ENCODE measurements at places on chromosomes 3 and 15.
A peak's percentile ranks its signal among the peaks of the same experiment; 100 is the strongest.

GRCh38 chr15:88246666-88247446 lies 9.7 kb downstream of the NTRK3 start:
- DNase-seq, result peak; percentile 36

DNA sequence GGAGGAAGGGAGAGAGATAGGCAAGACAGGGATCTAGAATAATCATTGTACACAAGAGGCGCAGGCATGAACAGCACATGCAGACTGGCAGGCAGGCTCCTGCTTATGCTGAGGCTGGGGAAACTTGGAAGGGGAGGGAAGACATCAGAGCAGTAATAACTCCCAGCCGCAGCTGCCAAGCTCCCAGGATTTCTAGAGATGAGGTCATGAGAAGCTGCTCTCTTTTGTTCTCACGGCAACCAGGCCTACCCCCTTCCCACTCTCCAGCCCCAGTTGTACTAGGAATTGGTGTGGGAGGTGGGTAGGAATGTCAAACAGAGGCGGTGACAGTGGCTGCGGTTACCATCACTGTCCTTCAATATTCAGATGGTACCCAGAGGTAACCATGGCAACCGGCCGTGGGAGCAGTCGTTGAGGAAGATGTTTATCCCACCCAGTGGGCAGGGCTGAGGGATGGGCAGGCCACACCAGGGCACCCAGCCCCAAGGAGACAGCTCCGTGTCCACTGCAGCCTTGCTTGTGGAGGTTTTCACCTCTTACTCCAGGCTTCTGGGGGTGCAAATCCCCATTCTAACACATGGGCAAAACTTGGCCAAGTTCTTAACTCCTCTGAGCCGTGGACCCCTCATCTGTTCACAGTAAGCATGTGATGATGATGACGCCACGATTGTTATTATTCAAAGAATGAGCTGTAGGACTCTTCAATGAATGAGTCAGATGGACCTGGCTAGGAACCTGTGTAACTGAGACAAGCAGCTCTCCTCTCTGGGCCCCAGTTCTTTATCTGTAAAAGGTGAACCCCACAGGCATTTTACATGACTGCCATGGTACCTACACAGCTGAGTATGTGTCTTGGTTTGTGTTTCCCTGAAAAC lies 360.8 kb upstream of the PROK2 start:
- DNase-seq, result no peak

- DNase-seq, result no peak
Measured at GRCh38 chr15:39396979-39397615, 183.8 kb upstream of the THBS1 start.

DNA sequence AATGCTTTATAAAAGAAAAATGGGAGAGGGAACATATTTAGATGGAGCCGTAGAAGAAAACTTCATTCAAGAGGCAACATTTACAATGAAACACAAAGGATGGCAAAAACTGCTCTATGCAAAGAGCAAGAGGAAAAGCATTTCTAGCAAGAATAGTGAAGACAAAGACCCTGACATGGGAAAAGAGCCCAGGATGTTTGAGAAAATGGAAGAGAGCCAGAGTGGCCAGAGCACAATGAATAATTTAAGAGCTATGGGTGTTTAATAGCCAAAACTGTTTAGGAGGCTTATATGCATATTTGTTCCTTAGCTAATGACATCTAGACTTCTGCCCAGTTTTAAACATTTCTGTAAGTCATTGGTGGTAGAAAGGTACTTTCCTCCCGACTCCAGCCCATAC lies 25.4 kb upstream of the SEMA6D start:
- no peak for DNase-seq

GRCh38 chr3:103085465-103085864 lies 650.6 kb downstream of the ZPLD1 start:
- DNase-seq, result no peak

DNA sequence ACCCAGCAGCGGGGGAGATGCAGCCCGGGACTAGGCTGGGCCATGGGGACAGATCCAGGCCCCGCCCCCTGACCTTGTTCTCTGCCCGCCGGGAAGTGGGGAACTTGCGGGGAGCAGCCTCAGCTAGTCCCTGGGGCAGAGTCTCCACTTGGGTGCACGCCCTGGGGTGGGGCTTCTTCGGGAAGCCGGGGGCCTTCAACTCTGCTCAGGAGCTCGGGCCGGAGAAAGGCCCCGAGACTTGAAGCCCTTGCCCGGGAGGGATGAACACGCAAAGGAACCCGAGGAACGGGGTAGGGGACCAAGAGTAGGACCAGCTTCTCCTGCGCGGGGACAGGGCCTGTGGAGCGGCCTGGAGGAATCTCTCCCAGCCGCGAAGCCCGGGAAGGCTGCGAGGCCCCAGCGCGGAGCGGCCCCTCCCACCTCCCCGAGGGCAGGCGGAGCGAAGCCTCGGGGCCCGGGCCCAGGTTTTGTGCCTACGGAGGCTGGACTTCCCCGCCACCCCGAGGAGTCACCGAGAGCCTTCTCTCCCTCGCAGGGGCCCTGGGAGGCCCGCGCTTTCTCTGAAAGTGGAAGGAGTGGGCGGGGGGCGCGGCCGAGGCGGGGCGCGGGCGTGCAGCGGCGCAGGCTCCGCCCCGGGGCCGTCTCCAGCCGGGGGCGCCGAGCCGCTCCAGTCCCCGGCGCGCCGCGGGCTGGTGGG lies at the start of gene ITPKA:
ITPKA (plus strand) TSS at position 670 of the 697 bp plus-strand sequence. CDS start 54 bp downstream, outside the sequence.
- DNase-seq, result peak; percentile 95

DNA sequence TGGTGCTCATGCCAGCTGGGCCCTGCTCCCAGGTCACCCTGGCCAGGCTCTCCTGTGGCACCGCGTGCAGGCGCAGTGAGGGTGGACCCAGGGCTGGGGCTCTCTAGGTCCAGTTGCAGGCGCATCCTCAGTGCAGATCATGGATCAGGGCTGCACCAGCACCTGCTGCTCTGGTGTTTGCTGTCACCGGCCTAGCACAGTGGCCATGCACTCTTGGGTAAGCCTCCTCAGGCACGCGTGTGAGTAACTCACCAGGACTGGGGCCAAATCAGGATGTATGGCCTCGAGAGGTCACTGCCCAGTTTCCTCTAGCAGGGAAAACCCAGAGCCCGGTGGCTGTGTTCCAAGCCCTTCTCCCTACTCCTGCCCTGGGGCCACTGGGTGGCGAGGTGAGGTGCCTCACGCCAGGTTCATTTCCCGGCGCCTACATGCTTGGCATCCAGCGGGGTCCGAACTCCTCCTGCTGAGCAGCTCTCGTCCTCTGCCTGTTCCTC lies 45.5 kb upstream of the SLC41A3 start:
- DNase-seq, result peak; percentile 22

DNA sequence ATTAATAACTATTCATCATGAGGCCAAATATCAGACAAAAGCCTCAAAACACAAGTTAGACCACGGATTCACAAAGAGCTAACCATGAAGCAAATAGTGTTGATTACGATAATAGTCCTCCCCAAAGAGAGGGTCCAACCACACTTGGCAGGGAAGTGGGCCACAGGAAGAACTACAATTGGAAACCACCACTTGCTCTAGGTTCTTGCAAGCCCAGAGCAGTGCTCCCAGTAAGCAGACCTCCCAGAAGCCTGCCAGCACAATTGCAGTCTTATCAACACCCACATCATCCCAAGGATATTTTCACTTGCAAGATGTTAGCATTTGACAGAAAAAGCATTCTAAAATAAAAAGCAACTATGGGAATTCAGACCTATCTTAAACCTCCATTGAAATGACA lies 11.3 kb downstream of the SETD2 start:
- DNase-seq, result no peak

GRCh38 chr15:84600331-84600686 lies 500 bp upstream of the ZSCAN2 start:
- DNase-seq, result peak; percentile 92

- DNase-seq, result no peak
Measured at GRCh38 chr3:65339192-65339740, 651.5 kb upstream of the ADAMTS9 start.

DNA sequence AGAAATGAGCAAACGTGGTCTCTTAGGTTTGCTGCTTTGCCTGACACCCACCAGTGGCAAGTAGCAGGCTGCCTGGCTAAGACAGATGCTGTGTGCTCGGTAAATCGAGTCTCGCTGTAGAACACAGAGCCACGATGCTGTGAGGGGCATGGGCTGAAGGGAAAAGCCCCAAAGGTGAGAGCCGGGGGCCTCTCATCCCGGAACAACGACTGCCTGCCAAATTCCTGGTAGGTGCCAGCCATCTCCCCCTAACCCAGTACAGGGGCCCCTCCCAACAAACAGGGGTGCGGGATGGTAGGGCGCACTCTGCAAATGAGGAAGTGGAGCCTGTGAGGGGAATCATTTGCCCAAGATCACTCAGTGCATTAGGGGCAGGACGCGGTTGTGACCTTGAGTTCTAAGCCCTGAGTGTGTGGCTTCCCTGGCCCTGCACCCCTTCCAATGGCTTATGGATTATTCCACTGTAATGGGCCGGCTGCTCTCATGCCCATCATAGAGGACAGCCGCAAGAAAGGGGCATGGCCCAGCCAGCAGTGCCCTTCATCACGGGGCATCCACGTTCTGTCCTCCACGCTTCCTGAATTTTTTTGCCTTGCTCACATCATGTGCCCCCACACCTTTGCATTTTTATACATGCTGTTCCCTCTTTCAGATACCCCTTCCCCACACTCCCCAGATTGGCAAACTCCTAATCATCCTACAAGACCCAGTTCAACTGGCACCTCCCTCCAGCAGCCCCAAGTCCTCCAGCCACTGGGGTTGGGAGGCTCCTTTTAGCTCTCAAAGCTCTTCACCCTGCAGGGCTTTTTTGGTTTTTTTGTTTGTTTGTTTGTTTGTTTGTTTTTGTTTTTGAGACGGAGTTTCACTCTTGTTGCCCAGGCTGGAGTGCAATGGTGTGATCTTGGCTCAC lies 125.4 kb downstream of the NUP210 start:
- DNase-seq, result no peak

GRCh38 chr15:40048211-40048792 lies 9.3 kb upstream of the SRP14 start:
- DNase-seq, result peak; percentile 60

DNA sequence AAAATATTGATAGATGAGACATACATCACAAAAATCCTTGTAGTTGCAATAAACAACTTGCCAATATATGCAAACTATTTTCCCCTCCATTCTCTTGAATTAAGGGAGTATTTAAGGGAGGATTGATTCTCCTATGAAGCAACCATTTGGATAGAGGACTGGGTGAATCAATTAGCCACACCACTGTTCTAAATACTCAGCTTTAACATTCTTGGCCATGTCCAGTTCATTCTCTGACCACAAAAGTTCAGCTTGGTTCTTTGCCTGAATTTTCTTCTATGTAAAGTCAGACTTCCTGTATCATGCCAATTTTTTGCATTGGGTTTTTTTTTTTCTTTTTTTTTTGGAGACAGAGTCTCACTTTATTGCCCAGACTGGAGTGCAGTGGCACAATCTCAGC lies 15.8 kb upstream of the SEC11A start:
- no peak for DNase-seq

- peak; percentile 51 for DNase-seq
Measured at GRCh38 chr15:69758810-69759790, 306.5 kb downstream of the RPLP1 start.

- DNase-seq, result no peak
Measured at GRCh38 chr15:90819390-90819789, 49.0 kb upstream of the FURIN start.

DNA sequence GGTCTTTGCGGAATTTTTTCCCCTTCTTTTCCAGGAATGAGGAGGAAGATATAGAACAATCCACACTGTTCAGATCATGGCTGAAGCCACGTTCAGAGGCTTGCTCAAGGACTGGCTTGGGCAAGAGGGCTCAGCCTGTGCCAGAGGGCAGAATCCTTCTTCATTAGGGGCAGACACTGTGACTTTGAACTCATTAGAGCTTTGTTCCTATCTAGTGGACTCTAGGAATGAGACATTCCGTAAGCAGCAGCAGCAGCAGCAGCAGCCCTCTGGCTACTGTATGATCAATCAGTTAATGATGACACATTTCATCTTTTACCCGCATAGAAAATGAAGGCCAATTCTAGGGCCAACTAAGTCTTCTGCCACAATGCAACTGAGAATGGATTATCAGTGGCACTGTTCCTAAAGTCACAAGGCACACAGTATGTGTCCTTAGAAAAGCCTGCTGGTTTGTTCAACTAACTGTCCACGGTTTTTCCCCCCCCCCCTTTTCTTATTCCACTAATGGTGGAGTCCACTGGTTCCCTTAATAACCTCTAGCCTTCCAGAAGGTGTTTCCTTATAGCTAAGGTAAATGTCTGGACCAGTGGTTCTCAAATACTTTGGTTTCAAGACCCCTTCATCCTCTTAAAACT lies 1.7 kb upstream of the RAB8B start:
- DNase-seq, result no peak

- DNase-seq, result no peak
Measured at GRCh38 chr3:14991151-14991742, 43.9 kb downstream of the NR2C2 start.

DNA sequence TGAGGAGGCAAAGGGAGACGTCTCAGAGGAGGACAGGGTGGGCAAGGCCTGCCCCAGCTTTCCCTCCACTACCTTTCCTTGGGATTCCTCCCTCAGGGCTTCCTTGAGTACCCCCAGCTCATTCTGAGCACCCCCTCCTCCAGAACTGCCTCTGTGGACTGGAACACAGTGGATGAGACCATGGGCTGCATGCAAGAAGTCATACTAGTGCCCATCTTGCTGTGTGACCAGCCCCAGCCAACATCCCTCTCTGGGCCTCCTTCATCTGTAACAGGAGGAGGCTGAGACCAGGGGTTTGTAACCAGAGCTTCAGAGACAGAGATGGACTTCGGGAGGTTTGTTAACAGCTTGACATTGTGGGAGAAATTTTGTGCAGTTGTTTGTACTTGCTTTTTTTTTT lies 25.6 kb downstream of the FEM1B start:
- DNase-seq, result no peak
